Stimulated activated CD4-positive, alpha-beta T cell treated with anti-CD3 and anti-CD28 coated beads, TNF-alpha, amount 100 ng/mL, for 24 hours (primary cell): ENCODE measurements at places on chromosomes 4 and X.

DNA sequence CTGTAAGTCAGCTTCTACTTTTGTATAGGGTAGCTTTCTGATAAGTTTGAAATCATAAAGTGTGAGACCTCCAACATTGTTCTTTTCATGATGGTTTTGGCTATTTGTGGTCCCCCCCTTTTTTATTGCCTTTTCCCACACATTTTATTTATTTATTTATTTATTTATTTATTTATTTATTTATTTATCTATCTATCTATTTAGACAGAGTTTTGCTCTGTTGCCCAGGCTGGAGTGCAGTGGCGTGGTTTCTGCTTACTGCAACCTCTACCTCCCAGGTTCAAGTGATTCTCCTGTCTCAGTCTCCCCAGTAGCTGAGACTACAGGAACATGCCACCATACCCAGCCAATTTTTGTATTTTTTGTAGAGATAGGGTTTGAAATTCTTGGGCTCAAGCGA is 9.7 kb upstream of the MTHFD2L start:
- DNase-seq, result no peak

GRCh38 chrX:73563738-73564068 is 706 bp downstream of the CHIC1 start:
- no peak for DNase-seq

DNA sequence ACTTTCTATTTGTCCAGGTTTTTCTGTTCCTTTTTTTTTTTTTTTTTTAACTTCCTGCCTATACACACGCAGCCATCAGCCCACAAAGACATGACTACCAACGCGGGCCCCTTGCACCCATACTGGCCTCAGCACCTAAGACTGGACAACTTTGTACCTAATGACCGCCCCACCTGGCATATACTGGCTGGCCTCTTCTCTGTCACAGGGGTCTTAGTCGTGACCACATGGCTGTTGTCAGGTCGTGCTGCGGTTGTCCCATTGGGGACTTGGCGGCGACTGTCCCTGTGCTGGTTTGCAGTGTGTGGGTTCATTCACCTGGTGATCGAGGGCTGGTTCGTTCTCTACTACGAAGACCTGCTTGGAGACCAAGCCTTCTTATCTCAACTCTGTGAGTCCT is 2.1 kb downstream of the EBP start:
- DNase-seq, result no peak

DNA sequence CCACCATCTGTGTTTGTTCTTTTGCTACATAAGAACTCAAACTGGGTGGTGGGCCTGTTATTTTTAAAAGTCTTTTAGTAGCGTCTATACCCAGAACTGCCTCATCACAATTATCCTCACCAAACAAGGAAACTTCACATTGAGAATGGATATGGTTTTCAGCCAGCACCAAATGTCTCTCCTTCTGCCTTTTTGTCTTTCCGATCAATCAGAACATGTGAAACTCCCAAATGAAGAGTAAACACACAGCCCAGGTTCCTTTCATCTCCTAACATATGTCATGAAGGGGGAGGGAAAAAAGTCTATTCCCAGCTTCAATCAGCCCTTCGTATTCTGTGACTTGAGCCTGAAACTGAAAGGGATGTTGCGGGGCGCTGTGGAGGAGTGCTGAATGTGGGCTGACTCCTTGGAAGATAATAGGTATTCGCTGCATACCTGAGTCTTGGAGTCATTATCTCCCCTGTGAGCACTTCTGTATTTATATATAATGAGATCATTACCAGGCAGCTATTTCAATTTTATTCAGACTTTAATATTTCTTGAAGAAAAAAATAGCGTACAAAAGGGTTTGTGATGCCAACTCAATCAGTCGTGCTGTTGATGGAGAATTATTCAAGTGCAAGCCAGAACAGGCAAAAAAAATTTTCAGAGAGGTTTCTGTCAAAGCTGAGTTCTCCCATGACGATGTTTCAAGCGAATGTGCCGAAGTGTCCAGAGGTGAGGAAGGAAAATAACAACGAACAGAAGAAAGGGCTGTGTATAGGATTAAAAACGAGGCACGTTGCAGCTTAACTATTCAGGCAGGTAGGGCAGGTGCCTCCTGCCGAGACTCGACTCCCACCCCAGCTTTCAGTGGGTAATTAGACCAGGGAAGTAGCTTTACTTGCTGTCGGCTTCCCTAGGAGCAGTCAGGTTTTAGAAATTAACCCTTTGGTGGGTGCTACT is 163.9 kb upstream of the NOCT start:
- DNase-seq, result no peak

DNA sequence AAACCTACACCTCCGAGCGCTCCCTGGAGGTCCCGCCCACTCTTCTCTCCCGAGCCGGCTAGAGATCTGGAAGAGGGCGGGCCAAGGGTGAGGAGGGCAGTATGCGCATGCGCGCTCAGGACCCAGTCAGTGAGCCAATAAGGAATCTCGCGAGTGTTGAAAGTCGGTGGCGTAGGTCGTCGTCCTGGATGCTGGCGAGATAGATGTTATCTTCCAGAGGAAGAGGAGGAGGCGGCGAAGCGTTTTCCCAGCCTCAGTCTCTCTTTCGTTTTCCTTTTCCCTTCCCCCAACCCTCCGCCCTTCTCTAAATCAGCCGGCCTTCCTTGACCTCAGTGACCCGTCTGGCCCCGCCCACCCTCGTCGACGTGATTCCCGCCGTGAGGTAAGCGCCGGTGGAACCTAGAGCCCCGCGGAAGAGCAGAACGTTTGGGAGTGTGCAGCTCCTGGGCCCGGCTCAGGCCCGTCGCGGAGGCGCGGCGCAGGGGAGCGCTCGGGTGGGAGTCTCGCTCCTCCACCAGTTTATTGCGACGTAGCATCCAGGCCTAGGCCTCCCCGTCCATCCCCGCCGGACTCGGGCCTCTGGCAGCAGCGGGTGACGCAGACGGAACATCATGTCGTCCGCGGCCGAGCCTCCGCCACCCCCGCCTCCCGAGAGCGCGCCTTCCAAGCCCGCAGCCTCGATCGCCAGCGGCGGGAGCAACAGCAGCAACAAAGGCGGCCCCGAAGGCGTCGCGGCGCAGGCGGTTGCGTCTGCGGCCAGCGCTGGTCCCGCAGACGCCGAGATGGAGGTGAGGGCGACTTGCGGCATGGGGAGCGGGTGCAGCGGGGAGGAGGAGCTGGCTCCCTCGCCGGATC is at the start of gene SMARCA5:
TSS of gene SMARCA5 (plus strand) at position 389 of the 855 bp plus-strand sequence. CDS start at position 612, 223 bp downstream.
- DNase-seq, result peak; percentile 88

DNA sequence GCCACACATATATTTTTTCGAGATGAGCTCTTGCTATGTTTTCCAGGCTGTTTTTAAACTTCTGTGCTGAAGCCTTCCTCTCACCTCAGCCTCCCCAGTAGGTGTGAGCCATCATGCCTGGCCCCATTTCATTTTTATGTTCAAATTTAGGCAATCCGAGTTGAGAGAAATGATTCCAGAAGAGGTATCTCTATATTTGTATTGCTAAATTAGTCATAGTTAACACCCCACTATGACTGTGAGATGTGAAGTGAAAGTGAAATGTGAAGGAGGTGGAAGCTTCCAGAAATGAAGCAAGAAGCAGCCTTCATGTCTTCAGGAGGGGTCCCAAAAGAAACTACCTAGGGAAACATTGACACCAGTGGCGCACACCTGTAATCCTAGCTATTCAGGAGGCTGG is 17.7 kb downstream of the APELA start:
- DNase-seq, result no peak

GRCh38 chrX:133926809-133927208 is 58.6 kb downstream of the GPC3 start:
- no peak for DNase-seq

DNA sequence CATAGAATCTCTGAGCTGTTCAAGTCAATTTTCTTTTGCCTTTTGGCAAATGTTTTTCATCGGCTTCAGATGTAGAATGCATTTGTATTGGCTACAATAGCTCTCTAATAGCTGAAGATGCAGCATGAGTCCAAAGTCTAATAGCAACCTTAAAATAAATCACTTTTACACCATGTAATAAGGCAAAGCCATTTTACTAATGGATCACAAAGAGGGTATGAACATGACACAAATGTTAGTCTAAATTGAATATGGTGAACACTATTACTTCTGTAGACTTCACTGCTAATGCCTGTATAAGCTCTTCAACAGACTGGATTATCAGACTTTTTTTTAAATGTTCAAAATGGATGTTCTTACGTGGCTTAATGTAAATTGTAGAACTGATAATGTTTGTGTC is 645.3 kb downstream of the TLL1 start:
- DNase-seq, result no peak
